Substantia nigra (tissue), 51 donors: ENCODE measurements at places on chromosomes 16 and 17.
A peak's percentile ranks its signal among the peaks of the same experiment; 100 is the strongest.

GRCh38 chr16:9607515-9608230 lies 516.2 kb downstream of the HAPSTR1 start:
- DNase-seq = no peak

- DNase-seq = peak; percentile 100
Measured at GRCh38 chr16:50741781-50742575, at the start of gene CYLD. Gene CYLD, plus strand, starts transcription at chr16:50742086. Its CDS starts 7,613 bp downstream, at chr16:50749699.

DNA sequence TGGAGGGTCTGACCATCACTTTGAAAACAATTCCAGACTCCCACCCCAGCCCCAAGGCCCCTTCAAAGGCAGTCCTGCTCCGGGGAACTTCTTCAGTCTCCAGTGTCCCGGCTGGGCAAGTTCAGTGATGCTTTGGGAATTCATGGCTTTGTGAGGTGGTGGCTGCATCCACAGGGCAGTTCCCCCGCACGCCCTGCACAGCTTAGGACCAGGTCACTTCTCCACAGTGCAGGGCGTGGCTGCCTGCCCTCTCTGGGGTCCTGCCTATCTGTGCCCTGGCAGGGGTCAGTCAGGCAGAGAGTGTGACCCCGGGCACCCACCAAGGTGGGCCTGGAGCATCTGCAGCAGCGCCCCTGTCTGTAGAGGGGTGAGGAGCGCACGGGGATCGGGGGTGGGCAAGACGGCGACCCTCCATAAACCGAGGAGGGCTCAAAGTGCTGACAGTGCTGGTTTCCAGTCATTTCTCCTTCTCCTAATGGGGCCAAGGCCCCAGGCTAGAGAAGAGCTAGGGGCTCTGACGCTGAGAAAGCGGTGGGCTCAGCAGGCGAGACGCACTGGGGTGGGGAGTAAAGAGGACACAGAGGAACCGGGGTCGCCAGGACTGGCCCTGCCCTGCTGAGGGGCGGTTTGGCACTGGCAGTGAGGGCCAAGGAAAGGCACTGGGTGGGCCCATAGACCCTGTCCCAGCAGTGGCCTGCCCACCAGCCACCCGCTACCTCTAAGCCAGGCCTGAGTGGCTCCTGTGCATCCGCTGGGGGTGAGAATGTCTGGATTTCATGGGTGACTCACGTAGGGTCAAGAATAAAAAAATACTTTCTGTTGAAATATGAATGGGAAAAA lies 4.2 kb upstream of the ARHGAP27 start:
- DNase-seq = no peak

GRCh38 chr16:57627184-57627871 lies 1.1 kb upstream of the ADGRG1 start:
- DNase-seq = peak; percentile 63

DNA sequence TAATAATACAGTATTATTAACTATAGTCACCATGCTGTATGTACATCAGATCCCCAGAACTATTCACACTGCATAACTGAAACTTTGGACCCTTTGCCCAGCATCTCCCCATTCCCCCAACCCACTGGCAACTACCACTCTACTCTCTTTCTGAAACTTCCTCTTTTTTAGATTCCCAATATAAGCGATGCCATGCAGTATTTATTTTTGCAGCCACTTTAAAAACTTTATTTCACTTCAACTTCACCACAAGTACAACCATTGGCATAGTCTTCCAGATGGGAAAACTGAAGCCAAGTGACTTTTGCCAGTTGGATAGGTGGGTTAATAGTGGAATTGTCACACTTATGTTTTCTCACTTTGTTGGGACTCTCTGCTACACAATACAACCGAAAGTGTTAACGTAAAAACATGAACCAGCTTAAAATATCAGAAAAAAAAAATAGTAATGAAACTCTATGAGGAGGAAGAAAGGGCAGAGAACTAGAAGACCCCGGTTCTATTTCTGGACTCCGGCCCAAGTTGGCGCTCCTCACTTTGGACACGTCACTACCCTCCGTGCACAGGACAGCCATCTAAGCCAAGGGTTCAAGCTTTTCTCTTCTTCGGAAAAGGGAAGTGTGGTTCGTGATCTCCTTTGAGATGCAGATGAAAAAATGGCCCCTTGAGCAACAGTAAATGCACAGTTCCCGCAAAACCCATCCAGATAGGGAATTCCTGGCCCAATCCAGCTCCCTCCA lies 743 bp downstream of the SHCBP1 start:
- DNase-seq = no peak

DNA sequence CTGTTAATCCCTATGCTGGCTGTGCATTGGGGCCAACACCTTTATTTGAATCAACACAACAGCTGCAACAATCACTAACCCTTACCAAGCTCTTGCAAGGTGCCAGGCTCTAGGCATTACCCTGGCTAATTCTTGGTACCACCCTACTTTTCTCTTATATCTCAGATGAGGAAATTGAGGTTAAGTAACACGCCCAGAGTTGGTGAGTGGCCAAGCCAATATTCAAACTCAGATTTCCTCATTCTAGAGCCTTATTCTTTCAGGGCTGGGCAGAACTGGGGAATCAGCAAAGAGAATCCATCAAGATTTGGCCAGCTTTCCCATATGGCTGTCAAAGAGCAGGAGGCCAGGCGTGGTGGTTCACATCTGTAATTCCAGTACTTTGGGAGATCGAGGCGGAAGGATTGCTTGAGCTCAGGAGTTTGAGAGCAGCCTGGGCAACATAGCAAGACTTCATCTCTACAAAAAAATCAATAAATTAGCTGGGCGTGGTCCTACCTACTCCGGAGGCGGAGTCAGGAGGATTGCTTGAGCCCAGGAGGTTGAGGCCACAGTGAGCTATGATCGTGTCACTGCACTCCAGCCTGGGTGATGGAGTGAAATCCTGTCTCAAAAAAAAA lies 23.7 kb downstream of the ARSG start:
- no peak for DNase-seq

GRCh38 chr17:64063766-64064224 lies 43.4 kb upstream of the ICAM2 start:
- no peak for DNase-seq

DNA sequence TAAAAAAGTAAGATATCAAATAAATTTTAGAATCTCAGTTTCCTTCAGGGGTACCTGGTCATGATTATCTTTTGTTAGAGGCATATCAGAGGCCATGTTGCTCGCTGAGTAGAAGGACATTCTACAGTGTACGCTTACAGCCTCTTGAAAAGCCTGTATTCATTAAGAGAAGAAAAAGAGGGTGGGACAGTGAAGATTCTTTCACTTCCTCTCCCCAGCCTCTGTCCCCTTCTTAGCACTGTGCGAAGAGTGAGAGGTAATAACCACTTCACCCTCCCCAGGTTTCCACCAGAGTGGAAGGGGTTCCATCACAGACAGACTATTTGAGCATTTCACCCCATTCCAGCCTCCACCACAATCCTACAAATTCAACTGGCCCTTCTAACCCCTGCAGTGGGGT lies 4.8 kb upstream of the LPO start:
- DNase-seq = no peak

GRCh38 chr17:55161935-55162555 lies 102.7 kb upstream of the HLF start:
- DNase-seq = no peak

- no peak for DNase-seq
Measured at GRCh38 chr17:58968426-58969061, 138.1 kb downstream of the TRIM37 start.

GRCh38 chr16:56206951-56207350 lies 15.7 kb downstream of the GNAO1 start:
- no peak for DNase-seq
